ENCODE measurements at places on chromosomes 1 and 21.

DNA sequence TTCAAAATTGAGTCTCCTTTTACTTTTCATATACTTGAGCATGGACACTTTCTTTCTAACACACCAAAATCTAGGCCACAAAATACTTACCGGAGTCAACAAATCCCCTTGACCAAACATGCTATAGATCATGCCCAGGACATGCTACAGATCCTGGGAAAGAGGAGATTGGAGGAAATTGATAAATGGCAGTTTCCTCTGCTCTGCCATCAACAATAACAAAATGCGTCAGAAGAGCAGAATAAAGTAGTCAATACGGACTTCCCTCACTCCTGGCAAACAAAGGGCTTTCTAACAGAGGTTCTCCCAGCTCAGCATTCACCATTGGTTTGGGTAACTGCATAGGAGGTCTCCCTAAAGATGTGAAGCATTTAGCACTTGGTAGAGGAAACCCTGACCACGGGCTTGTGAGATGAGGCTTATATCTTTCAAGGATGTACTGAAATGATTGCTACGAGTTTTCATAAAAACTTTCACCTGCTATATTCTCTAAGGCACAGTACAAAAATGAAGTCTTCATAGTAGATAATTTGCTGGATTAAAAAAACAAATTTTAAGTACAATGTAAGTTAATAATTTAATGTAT, 283.8 kb upstream of the RUNX1 start:
- no peak for DNase-seq

GRCh38 chr1:53946252-53947171, at the start of gene LRRC42:
LRRC42 (plus strand) TSS chr1:53946350; CDS start chr1:53952000, 5,650 bp downstream.
- peak; percentile 88 for DNase-seq

DNA sequence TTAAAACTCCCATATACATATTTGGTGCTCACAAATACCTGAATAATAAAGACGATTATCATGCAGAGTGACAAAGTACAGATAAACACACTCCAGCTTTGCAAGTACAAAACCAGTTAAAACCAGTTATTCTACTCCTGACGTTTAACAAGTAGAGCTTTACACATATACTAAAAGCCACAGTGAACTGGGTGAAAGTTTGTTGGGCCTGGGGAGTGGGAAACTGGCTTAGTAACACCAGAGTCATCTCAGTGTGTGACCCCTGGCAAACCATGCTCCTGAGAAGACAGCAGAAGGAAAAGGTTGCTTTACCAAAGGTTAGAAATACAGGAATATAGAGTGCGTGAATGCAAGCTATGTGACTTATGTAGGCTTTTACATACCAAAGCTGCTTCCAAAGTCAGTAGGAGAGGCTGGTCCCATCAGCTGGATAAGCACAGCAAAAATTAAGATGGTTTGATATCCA, 148.1 kb downstream of the NRIP1 start:
- DNase-seq: no peak

GRCh38 chr1:6424000-6424565, 493 bp upstream of the ESPN start:
- no peak for DNase-seq

- no peak for DNase-seq
Measured at GRCh38 chr1:8745749-8746390, 71.6 kb downstream of the RERE start.

DNA sequence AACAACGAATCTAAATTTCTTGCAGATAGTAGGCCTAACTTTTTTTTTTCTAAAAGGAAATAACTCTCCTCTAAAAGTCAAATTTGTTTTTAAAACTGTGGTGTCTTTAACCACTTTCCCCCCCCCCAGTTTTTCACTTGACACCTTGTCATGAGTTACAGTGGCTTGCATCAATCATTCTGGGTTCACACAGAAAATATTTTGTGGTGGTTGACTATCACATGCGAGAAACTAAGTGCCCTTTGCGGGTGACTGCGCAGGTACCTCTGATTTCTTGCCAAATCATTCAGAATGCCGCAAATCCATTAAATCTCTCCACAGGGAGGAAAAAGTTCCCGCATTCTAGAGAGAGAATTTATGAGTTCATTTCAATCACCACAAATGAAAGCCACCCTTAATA, 23.8 kb upstream of the SAMSN1 start:
- DNase-seq: no peak

DNA sequence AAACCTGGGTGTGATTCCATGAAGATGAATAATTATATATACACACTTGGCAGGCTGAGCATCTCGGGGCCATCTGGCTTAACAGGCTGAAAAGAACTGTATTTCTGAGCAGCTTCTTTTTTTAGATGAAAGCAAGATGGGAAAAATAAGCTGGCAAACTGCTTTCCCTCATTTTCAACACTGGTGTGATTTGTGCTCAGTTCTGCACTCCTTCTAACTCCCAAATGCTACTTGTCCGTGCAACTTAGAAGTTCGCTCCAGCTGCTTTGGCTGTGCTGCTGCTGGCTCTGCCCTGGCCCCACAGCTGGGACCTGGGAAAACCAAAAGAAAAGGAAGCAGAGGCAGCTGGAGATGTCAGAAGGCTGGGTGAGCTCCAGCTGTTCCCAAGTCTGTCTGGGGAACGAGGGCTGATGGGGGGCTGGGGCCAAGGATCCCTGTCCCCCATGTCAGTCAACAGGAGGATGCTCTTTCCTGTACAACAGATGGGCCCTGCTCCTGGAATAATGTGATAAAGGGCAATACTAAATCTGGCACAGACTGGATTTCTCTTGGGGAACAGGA, 44.9 kb downstream of the PAFAH2 start:
- DNase-seq: no peak

DNA sequence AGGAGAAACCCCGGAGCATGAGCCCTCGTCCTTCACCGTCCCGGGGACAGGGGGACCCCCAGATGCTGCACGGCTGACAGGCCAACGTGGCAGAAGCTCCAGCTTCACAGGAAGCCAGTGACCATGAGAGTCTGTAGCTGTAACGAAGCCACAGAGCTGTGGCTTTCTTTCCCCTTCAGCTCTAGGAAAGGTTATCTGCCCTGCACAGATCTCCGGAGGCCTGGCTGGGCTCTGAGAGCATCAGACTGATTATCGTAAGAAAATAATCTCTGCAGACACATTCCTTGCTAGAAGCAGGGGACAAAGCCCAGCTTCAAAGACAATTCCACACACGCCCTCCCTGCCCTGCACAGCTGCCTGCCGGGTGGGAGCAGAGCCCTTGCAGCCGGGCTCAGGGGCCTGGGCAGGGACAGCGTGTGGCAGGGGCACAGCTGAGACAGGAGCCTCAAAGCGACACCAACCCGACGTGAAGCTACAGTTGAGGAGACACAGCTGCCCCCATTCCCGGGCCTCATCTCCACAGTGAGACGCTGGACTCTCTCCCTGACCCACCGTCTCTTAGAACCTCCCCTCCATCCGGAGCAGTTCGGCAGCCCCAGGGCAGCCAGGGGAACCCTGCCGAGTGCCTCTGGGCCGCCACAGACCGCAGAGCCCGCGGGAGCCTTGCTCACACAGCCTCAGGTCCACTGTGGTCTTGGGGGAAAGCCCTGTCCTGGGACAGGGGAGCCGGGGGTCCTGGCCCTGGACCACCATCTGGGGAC, 30.6 kb downstream of the POFUT2 start:
- DNase-seq: no peak

DNA sequence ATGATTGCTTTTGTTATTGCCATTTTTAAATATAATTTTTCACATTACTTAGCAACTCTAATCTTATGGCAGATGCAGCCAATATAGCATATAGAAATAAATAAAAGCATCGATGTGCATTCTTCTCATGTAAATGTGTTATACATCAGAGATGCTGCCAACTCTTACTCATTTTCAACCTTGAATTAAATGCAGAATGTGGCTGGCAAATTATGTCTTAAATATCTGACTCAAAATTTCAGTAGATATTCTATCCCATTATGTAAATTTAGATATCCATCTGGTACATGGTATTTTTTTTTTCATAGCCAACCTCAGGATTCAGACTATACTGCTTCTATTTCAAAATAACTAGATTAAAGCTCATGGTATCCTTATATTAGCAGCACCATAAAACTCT, 916.7 kb upstream of the TMPRSS15 start:
- DNase-seq: no peak

DNA sequence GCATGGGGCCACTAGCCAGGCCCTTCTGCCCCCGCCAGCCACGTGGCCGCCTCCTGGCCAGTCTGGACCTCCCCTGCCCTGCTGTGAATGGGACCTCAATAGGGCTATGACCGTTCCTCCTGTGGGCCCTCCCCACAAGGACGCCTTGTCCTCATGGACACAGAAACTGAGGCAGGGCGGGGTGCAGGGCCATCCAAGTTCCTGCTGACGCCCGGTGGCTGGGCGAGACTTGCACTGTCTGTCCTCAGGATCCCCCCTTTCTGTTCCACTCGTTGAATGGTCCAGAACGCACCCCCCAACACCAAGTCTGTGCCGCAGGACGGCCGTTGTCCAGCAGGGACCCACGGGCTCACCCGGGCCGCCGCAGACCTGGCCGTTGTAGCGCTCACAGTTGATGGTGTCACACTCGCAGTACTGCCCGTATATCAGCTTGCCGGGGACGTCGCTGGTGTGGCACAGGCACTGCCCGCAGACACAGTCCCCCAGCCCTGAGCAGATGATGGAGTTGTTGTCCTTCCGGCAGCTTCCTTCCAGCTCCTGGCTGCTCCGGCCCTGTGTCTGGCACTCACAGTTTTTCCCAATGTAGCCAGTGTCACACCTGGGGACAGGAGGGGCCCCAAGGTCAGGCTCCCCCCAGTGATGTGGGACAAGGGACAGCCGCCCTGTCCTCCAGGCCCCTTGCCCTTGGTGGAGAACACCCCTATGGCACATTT, 16.3 kb upstream of the PTTG1IP start:
- no peak for DNase-seq

DNA sequence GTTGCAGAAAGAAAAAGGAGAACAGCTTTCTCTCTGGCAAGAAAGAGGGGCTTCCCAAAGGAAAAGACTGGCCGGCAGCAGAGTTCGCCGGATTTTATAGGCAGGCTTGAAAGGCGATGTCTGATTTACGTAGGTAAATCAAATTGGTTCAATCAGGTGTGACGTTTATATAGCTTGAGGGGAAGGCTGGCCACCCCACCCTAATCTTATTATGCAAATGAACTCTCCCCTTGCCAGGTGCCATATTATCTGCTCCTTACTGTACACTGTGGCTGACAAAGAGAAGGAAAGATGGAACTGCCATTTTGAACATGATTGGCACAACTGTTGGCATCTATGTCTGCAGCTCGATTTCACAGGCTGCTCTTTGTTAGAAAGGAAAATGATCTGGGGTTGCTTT, 16.8 kb upstream of the INTS3 start:
- no peak for DNase-seq

GRCh38 chr21:38671773-38672172, 134.0 kb upstream of the ETS2 start:
- no peak for DNase-seq

- no peak for DNase-seq
Measured at GRCh38 chr1:7457811-7458210, 313.3 kb upstream of the VAMP3 start.

DNA sequence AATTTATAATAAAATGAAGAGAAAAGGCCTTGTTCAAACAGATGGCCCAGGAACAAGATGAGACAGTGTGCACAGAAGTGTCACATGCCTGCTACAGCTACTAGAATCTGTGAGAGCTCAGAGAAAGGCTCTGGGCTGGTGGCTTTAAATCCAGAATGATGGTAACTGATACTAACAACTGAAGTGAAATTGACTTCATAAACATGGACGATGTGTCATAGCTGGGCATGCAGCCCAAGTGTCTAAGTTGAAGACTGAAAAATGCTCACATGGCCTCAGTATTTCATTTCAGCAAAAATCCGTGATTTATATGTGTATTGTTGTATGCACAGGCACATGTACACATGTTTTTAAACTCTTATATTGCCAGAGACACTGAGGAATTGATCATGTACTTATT, 208.3 kb upstream of the RUNX1 start:
- no peak for DNase-seq

- peak; percentile 91 for DNase-seq
Measured at GRCh38 chr1:165235777-165236291, 120.7 kb downstream of the LMX1A start.

DNA sequence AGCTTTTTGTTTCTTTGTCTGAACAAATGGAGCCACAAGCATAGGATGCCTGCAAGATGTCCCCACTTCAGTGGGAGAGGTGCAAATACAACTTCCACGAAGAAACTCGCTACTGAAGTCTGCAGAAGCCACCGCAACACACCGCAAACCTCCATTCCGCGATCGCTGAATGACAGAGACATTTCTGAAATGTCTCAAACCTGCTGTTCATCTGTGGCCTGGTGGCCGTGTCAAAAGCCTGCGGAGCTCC, 1.0 kb downstream of the TP53BP2 start:
- no peak for DNase-seq

GRCh38 chr1:37064039-37064438, 29.7 kb upstream of the GRIK3 start:
- peak; percentile 85 for DNase-seq

DNA sequence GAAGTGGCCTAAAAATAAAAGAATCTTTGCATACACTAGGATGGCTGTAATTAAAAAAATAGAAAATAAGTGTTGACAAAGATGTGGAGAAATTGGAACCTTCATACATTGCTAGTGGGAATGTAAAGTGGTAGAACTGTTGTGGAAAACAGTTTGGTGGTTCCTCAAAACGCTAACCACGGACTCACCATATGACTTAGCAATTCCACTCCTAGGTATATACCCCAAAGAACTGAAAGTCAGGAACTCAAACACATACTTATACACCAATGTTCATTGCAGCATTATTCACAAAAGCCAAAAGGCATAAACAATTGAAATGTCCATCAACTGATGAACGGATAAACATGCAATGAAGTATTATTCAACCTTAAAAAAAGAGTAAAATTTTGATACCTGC, 10.8 kb upstream of the HMGCL start:
- DNase-seq: no peak

DNA sequence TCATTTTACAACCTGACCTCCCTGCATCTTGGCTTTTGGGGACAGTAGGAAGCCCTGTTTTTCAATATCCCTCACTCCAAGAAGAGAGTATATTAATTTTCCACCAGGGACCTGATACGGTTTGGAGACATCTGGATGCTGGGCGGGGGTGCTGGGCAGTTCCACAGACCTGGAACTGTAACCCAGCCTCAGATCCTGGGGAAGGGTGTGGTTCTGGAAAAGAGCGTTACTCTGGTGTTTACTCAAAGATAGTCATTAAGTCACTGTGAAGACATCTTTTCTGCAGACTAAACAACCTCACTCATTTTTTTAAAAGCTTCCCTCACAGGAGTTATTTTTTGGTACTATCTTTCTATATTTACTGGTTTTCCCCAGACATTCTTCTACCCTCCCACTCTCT, 189.8 kb downstream of the CLIC6 start:
- no peak for DNase-seq

- no peak for DNase-seq
Measured at GRCh38 chr1:186620566-186621350, 59.5 kb downstream of the PTGS2 start.

GRCh38 chr21:44432841-44433790, 22.2 kb upstream of the LRRC3 start:
- no peak for DNase-seq

DNA sequence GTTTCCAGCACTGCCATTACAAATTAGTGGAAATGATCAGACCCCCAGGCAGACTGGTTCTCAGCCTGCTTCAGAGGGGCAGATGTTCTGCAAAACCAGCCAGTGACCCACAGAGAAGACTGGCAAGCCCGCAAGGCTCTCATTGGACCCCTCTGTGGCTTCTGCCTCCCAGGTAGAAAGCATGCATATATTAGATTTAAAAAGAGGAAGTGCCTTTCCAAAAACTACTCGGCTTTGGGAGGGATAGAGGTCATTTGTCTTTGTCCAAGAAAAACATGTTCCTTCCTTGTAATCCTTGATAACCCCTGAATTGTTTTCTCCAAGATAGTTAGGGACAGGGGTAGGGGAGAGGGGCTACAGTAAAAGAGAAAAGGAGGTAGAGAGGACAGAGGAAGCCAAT, 11.8 kb downstream of the HIVEP3 start:
- no peak for DNase-seq

GRCh38 chr1:54112027-54112426, 40.8 kb downstream of the CDCP2 start:
- DNase-seq: no peak

Data from NCI-H2081 (cell line).